Kidney (tissue), 22 donors: ENCODE measurements at places on chromosomes 1 and 21.
A peak's percentile ranks its signal among the peaks of the same experiment; 100 is the strongest.

DNA sequence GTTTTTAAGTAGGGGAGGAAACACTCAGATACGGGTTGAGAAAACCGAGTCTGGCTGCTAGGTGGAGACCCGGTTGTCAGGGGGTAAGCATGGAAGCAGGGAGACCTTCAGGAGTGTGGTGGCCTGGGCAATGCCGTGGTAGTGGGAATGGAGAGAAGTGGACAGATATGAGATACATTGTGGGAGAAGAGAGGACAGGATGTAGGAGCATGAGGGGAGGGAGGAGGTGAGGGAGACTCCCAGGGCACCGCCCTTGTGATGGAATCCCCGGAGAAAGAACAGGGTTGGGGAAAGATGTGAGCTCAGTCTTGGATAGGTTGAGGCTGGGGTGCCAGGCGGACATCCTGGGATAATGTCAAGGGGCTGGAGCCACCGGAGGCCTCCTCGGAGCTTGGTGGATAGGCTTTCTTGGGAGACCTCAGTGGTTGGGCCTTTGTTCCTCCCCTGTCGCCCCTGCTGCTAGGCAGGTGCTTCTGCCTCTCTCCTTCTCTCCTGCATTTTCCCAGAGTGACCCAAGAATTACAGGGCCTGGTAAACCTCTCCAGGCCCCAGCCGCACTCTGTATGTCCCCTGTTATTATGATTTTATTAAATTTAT lies 21.3 kb downstream of the ZNF362 start:
- H3K4me1 ChIP-seq, result no peaks in the 10 kb centered on the region
- no peak overlapping the region for H3K27ac ChIP-seq
- H3K27me3 ChIP-seq, result no peaks in the 10 kb centered on the region
- H3K4me3 ChIP-seq, result no peak overlapping the region

- H3K4me1 ChIP-seq, result no peaks in the 10 kb centered on the region
- H3K27ac ChIP-seq, result no peak overlapping the region
- H3K36me3 ChIP-seq, result no peaks in the 10 kb centered on the region
- DNase-seq, result no peak
- no peak overlapping the region for H3K4me3 ChIP-seq
These were observed 96.6 kb downstream of the DDX20 start for GRCh38 chr1:111852261-111852721.

GRCh38 chr1:30323841-30324240 lies 399.5 kb downstream of the MATN1 start:
- H3K36me3 ChIP-seq, result no peaks in the 10 kb centered on the region
- H3K4me3 ChIP-seq, result no peak overlapping the region
- H3K4me1 ChIP-seq, result no peaks in the 10 kb centered on the region
- H3K27ac ChIP-seq, result no peak overlapping the region

DNA sequence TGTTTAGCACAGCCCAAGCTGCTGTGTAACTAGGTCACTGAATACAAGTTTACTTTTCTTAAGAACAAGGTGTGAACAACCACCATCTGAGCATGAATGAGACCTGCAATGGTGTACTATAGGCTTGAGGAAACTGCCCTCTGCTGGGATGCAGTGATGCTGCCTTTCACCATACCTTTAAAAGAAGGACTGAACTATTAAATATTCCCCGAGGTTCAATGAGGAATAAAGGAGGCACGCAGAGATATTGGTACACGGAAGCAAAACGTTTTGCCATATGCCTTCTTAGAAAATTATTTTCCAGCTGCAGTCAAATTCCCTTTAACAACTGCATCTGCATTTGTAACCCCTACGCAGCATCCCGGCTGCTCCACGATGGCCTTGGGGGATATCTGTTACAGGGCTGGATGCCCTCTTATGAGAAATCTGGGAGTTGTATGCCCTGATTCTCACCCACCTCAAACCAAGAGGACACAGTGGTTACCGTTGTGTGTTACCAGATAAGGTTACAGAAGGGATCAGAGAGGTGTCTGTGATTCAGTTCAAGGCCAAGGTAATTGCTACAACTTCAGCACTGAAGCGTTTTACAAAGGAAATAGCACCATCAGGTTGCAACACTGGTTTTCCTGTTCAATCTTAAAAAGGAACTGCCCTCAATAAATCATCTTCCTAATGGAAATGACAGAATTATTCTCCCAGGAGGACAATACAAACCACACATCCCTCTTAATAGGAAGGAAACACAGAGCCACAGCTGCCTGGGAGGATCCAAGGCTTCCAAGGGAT lies 470.5 kb downstream of the LTN1 start:
- no peak overlapping the region for H3K27ac ChIP-seq
- H3K36me3 ChIP-seq, result no peaks in the 10 kb centered on the region
- no peaks in the 10 kb centered on the region for H3K27me3 ChIP-seq
- peaks cover 3% of the 10 kb centered on the region for H3K4me1 ChIP-seq
- no peak for DNase-seq
- no peak overlapping the region for H3K4me3 ChIP-seq

- H3K4me3 ChIP-seq, result no peak overlapping the region
- DNase-seq, result no peak
- no peak overlapping the region for H3K27ac ChIP-seq
- H3K27me3 ChIP-seq, result no peaks in the 10 kb centered on the region
- no peaks in the 10 kb centered on the region for H3K36me3 ChIP-seq
- no peaks in the 10 kb centered on the region for H3K4me1 ChIP-seq
These were observed 118.5 kb upstream of the VAMP3 start for GRCh38 chr1:7652515-7653098.

DNA sequence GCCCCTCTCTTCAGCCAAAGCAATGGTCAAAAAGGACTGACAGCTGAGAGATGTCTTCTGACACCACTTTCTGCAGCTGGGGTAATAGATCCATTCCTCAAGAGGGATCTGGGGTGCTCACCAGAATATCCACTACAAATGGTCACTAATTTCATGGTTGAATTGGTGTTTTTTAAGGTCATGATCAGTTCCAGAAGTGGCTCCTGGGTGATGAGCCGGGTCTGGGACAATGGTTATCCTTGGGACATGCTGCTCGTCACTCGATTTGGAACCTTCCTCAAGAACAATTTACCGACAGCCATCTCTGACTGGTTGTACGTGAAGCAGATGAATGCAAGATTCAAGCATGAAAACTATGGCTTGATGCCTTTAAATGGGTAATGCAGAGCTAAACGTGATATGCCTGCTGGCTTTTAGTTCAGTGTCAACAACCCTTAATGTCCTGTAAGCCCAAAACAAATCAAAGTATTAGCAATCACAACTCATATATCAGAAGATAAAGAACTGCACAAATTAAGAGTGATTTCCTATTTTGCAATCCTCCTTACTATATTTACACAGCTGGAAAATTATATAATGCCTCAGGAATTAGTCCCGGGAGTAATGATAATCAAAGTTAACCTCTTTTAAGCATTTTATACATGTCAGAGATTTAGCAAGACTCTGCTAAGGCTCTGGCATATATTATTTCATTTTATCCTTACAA lies 20.1 kb downstream of the FMO3 start:
- no peaks in the 10 kb centered on the region for H3K4me1 ChIP-seq
- no peak overlapping the region for H3K27ac ChIP-seq
- H3K36me3 ChIP-seq, result no peaks in the 10 kb centered on the region
- no peak overlapping the region for H3K4me3 ChIP-seq
- H3K27me3 ChIP-seq, result no peaks in the 10 kb centered on the region
- DNase-seq, result no peak

GRCh38 chr1:6141592-6141991 lies 38.5 kb downstream of the CHD5 start:
- H3K4me3 ChIP-seq, result no peak overlapping the region
- no peak overlapping the region for H3K27ac ChIP-seq

DNA sequence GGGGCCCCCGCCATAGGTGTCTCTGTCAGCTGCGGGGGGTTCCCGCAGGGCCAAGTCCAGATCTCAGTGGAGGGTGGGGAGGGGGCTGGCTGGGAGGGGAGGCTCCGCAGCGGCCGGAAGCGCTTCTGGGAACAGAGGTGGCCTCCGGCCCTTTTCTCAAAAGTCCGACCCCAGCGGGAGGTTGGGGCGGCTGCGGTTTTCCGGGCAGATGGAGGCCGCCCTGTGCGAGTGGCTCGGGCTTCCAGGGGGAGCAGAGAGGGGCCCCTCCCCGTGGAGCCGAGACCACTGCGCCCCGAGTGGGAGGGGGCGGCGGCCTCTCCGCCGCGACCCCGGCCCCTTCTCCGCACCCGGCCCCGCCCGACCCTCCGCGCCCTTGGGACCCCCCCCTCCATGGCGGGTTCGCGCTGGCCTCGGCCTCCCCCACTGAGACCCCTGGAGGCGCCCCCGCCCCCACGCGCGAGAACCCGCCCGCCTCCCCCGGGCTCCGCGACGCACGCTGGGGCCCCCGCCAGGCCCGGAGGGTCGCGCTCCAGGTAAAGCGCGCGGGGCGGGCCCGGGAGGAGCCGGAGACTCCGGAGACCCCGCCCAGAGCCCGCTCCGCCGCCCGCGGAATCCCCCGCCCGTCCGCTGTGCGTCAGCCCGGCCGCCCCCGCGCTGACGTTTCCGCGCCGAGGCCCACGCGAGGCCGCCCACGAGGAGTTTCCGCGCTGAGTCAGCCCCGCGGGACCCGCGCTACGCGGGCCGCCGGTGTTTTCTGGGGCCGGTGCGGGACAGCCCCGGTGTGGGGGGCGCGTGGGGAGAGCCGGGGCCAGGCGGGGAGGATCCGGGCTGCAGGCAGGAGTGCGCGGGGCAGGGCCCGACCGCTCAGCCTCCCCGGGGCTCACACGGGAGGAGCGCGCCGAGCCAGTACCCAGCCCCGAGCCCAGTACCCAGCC lies 5.2 kb downstream of the TNFRSF18 start:
- H3K27ac ChIP-seq, result no peak overlapping the region
- DNase-seq, result peak; percentile 54
- no peaks in the 10 kb centered on the region for H3K36me3 ChIP-seq

DNA sequence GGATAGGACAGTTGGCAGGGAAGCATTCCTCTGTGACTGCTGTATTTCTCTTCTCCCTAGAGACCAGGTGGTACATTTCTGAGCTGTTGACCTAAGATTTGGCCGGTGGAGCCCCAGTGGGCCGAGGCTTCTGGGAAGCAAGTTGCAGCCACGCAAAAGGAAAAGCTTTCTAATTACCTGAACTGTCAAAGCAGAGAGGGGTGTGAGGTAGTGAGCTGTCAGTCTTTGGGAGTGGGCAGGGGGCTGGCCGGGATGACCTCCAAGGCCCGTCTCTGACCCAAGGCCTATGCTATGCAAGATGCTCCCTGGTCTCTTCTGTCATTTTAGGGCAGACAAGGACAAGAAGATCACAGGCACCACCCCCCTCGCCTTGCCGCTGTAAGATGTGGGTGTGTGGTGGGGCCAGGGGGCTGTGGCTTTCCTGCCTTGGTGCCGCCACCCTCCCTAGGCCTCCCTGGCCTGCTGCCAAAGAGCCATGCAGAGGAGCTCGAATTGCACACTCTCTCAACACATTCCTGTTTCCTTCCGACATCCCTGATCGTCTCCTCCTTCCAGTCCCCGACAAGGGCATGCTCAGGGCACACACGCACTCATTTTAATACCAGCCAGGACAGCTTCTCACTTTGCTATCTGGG lies 7.7 kb downstream of the PADI1 start:
- H3K4me3 ChIP-seq, result no peak overlapping the region
- DNase-seq, result peak; percentile 94
- H3K4me1 ChIP-seq, result no peaks in the 10 kb centered on the region
- no peaks in the 10 kb centered on the region for H3K27me3 ChIP-seq
- H3K36me3 ChIP-seq, result no peaks in the 10 kb centered on the region

- H3K4me1 ChIP-seq, result no peaks in the 10 kb centered on the region
- H3K36me3 ChIP-seq, result no peaks in the 10 kb centered on the region
- H3K27me3 ChIP-seq, result no peaks in the 10 kb centered on the region
- no peak for DNase-seq
- H3K4me3 ChIP-seq, result no peak overlapping the region
These were observed 9.5 kb upstream of the HORMAD1 start for GRCh38 chr1:150730130-150730721.

- H3K4me3 ChIP-seq, result no peak overlapping the region
- no peaks in the 10 kb centered on the region for H3K4me1 ChIP-seq
- H3K36me3 ChIP-seq, result no peaks in the 10 kb centered on the region
- H3K27ac ChIP-seq, result no peak overlapping the region
- no peak for DNase-seq
These were observed 19.8 kb downstream of the CRB1 start for GRCh38 chr1:197287863-197288262.

GRCh38 chr1:4656533-4657140 lies 2.2 kb downstream of the AJAP1 start:
- H3K36me3 ChIP-seq, result no peaks in the 10 kb centered on the region
- no peak overlapping the region for H3K27ac ChIP-seq
- H3K4me3 ChIP-seq, result peak overlapping the region; percentile 56
- H3K27me3 ChIP-seq, result peaks cover 20% of the 10 kb centered on the region
- H3K4me1 ChIP-seq, result peaks cover 5% of the 10 kb centered on the region
- DNase-seq, result no peak

DNA sequence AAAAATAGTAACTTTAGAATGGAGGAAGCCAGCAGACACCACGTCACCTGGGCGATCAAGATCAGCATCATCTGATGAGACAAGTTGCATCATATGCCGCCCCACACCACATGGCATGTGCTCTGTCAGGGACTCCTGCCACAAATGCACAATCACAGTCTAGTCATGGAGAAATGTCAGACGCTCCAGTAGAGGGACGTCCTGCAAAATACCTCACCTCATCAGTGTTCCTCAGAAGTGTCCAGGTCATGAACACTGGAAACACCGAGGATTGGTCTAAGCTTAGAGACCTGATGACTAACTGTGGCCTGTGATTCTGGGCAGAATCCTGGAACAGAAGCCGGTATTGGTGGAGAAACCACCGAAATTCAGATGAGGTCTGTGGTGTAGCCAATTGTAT lies 14.3 kb downstream of the ADARB1 start:
- H3K36me3 ChIP-seq, result no peaks in the 10 kb centered on the region
- no peak overlapping the region for H3K4me3 ChIP-seq
- H3K27me3 ChIP-seq, result no peaks in the 10 kb centered on the region
- H3K4me1 ChIP-seq, result no peaks in the 10 kb centered on the region

GRCh38 chr1:164701189-164701761 lies 142.3 kb downstream of the PBX1 start:
- peaks cover 5% of the 10 kb centered on the region for H3K4me1 ChIP-seq
- H3K27me3 ChIP-seq, result no peaks in the 10 kb centered on the region
- no peaks in the 10 kb centered on the region for H3K36me3 ChIP-seq
- DNase-seq, result no peak
- no peak overlapping the region for H3K4me3 ChIP-seq

DNA sequence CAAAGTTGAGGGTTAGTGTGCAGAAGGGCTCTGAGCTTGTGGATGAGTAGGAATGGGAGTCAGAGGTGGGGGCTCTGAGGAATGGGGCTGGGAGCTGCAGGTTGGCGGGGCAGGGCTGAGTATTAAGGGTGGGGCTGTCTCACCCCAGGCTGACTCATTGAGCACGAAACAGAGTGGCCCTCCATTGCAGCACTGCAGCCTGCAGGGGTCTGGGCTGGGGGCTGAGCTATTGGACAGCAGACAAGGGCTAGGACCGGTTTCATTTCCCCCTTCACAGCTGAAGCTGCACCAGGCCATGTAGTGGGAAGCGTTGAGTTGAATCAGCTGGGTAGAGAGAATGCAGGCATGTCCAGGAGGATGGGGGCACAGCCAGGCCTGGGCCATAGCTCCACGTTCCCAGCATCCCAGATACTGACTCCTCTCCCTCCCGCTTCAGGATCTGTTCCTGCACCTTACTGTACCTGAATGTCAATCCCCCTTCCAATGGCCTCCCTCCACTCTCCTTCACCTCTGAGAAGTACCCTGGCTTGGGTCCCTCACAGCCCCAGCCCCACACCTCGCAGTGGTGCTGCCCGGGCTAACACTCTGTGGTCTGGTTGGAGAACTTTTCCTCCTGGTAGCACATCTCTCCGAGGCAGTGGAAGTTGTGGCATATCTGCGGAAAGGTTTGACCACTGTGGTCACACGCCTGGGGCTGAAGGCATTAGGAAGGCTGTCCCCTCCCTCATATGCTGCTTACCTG lies 4.4 kb upstream of the INPP5B start:
- no peak for DNase-seq
- H3K4me1 ChIP-seq, result no peaks in the 10 kb centered on the region
- no peaks in the 10 kb centered on the region for H3K36me3 ChIP-seq
- H3K4me3 ChIP-seq, result no peak overlapping the region
- H3K27me3 ChIP-seq, result no peaks in the 10 kb centered on the region

- no peaks in the 10 kb centered on the region for H3K4me1 ChIP-seq
- H3K27me3 ChIP-seq, result no peaks in the 10 kb centered on the region
- no peak overlapping the region for H3K4me3 ChIP-seq
These were observed 29.5 kb upstream of the LAMC1 start for GRCh38 chr1:182993746-182994145.
